IPS-NIHi11 (cell line): ENCODE measurements at places on chromosomes 4 and X.

DNA sequence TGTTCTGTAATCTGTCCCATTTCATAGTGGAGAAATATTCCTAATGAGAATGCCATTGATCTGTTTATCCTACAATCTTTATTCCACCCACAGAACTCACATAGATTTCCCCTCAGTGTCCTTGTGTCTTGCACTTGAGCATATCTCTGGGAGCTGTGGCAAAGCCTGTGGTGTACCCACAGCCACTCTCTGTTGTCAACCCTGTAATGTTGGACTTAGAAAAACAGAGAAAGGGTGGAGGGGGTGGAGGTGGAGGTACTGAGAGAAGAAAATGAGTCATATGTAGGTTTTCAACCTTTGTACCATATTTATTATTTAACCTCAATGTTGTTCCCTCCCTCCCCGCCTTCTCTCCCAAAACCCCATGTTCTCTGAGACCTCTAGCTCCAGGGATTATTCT lies 46.9 kb upstream of the TLL1 start:
- DNase-seq: no peak

DNA sequence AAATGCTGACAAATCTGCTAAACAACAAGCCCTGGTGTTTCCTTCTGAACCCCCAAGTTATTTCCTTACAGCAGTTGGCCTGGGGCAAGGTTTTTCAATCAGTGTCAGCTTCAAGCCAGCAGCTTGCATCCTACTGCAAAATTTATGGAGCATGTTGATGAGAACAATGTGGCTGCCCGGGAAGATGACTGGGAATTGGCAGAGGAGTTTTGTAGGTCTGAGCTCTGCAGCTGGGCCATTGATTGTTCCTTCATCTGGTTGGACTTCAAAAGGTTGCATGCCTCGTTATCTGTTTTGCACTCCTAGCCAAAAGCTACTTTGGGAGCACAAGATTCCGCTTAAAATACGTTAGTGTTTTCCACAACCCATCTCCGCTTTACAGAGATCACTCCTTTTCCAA lies 1030.3 kb upstream of the LCORL start:
- no peak for DNase-seq

- DNase-seq: no peak
These were observed 8.4 kb upstream of the APLN start for GRCh38 chrX:129663171-129663570.

DNA sequence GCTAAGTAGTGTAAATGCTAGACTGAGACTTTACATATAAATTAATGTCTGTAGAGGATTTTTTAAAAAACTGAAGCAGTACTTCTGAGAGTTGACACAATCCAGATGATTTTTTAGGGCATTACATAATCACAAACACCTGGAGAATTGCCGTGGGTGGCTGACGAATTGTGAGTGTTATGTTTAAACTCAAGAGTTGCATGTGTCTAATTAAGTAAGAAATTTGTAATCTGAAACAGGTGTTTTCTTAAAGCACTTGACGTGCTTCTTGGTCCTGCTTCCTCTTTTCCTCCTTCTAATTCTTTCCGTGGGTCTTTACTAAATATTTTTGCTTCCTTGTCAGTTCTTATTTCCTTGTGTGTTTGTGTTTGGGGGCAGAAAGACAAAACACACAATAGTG lies 27.8 kb downstream of the PIR start:
- no peak for DNase-seq

- no peak for DNase-seq
These were observed 135.6 kb upstream of the EPHA5 start for GRCh38 chr4:65805936-65806335.

GRCh38 chr4:24862073-24862751 lies 50.6 kb downstream of the CCDC149 start:
- DNase-seq: no peak

DNA sequence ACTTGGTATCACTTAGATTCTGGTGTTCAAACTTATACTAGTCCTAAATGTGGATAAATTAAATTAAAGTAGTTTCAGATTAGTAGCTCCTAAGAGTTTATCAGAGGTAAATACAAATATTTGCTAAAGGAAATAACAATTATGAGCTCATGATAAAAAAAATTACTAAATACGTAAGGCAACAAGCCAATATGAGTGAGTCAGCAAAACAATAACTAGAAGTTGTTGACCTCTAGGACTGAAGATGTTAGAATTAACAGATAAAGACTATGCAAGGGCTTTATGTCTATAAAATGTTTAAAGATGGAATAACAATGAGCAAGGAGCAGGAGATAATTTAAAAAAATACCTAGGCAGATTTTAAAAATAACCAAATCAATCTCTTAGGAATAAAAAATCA lies 195.8 kb downstream of the CLCN4 start:
- DNase-seq: no peak

DNA sequence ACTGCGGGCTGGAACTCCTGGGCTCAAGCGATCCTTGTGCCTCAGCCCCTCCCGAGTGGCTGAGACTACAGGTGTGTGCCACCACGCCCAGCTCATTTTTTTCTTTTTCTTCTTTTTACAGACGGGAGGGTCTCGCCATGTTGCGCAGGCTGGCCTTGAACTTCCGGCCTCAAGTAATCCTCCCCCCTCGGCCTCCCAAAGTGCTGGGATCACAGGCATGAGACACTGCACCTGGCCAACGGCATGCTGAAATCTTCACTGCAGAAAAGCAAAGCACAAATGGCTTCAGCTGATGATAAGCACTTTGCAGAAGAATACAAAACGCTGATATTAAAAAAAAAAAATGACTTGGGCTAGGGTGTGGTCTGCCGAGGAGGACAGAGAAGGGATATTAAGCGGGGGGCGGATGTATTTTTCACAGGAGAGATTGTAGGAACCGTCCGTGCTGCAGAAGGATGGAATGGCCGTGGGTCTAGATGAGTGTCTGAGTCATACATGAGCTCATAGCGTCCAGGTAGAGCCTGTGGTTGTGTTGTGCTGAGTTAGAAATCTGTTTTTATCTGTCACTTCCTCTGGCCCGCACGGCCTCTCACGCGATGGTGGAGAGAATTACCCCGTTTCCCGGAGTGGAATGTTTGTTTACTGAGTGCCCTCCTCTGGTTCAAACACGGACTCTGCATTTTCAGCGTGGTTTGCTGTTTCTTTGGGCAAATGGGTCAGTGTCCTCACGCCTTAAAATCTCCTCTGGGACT lies 8.5 kb upstream of the AKAP17A start:
- DNase-seq: no peak

- DNase-seq: no peak
These were observed 43.2 kb upstream of the BMPR1B start for GRCh38 chr4:94714365-94715160.

- DNase-seq: no peak
These were observed 25.4 kb downstream of the NSD2 start for GRCh38 chr4:1896658-1896991.

GRCh38 chr4:88277711-88278225 lies 6.6 kb downstream of the PPM1K start:
- no peak for DNase-seq

- DNase-seq: no peak
These were observed 494.8 kb upstream of the ZFP42 start for GRCh38 chr4:187500796-187501195.

DNA sequence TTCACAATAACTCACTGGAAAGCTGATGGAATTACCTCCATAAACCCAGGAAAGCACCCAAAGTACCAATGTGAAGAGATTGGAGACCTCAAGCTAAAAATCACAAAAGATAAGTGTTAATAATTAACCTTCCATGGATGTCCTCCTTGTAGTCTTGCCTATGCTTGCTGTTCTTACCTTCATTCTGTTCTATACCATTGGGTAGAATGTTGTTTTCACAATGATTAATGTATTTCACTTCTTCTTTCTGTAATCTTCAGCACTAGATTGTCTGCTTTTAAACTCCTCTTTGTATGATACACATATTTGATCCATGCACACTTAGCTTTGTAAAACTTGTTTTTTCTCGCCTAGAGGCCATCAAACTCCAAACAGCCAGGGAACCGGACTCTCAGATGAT lies 570.3 kb downstream of the RAPGEF2 start:
- DNase-seq: no peak

DNA sequence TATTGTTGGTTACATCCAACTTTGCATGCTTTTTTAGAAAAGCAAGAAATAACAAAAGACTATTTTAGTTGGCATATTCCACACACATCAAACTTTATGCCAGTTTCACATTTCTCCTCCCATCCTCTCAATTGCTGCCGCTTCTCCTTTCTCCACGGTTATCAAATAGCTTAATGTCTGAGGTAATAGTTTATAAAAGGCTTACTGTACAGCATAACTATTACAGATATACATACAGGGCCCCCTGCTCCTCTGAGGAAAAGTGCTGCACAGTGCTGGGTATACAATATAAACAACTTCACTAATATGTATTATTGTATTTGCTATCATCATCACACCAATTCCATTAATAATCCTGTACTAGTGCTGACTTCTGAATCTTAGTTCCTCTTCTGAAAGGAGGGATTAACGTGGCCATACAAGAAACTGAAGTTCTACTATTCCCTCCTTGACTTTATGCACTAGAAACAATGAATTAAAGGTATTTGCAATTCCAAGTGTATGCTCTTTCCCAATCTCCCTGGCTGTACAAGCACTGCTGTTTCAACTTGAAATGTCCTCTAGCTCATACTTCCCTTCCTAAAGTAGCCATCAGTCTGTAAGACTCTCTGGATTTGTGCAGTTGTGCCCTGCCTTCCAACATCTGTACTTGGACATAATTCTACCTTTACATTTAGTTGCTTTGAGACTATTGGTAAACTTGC lies 2.5 kb downstream of the CCNI start:
- no peak for DNase-seq

DNA sequence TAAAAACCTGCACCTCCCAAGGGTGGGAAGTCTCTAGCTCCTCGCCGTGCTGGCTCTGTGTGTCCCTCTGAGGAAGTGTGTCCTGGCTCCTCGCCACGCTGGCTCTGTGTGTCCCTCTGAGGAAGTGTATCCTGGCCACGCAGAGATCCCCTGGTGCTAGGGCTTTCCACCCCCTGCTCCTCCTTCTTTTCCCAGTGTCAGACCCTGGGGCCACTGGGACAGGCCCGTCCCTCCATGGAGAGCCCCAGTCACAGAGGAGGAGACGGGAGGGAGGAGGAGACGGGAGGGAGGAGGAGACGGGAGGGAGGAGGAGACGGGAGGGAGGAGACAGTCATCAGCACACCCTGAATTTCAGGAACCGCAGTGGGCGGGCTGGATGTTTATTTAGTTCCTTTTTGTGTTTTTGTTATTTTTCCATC lies 53.8 kb upstream of the HGFAC start:
- DNase-seq: peak; percentile 32
